CD4-positive, CD25-positive, alpha-beta regulatory T cell (primary cell): ENCODE measurements at places on chromosomes 11 and 22. TPM values are rescaled to one million over a fixed set of nuclear protein-coding genes. Genes with fewer than 3 reads are reported as not detected.

DNA sequence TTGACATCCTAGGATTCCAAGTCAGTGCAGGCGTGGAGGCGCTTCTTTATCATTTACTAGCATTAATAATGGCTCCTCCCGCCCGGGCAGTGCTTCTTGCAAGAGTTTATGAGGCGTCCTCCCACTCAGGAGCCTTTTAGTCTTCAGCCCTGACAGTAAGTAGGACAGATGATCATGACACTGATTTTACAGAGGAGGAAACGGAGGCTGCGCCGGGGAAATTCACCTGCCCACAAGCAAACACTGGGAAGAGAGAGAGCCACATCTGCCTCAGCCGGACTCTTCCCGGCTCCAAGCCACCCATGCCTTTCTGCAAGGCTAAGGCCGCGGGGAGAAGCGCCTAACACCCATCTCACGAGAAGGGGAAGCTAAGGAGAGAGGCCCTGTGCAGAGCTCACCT is 35.9 kb downstream of the KIAA0930 start:
- no peak for DNase-seq
- no peak overlapping the region for H3K27ac ChIP-seq

- H3K4me3 ChIP-seq: no peak overlapping the region
- no peaks in the 10 kb centered on the region for H3K36me3 ChIP-seq
- H3K27me3 ChIP-seq: no peaks in the 10 kb centered on the region
- no peak for DNase-seq
- no peaks in the 10 kb centered on the region for H3K4me1 ChIP-seq
- H3K27ac ChIP-seq: no peak overlapping the region
Observed at GRCh38 chr11:8127447-8127846, 41.4 kb downstream of the RIC3 start.

GRCh38 chr11:27228232-27228905 is 134.6 kb downstream of the CCDC34 start:
- no peaks in the 10 kb centered on the region for H3K4me1 ChIP-seq
- no peaks in the 10 kb centered on the region for H3K27me3 ChIP-seq
- H3K4me3 ChIP-seq: no peak overlapping the region
- no peak overlapping the region for H3K27ac ChIP-seq

GRCh38 chr22:35930933-35931332 is 97.7 kb downstream of the RBFOX2 start:
- no peaks in the 10 kb centered on the region for H3K36me3 ChIP-seq
- no peaks in the 10 kb centered on the region for H3K4me1 ChIP-seq
- H3K4me3 ChIP-seq: no peak overlapping the region
- no peak overlapping the region for H3K27ac ChIP-seq

- peaks cover 3% of the 10 kb centered on the region for H3K27me3 ChIP-seq
- peaks cover 20% of the 10 kb centered on the region for H3K4me1 ChIP-seq
- H3K4me3 ChIP-seq: no peak overlapping the region
Observed at GRCh38 chr11:121328967-121329679, 36.6 kb downstream of the SC5D start.

DNA sequence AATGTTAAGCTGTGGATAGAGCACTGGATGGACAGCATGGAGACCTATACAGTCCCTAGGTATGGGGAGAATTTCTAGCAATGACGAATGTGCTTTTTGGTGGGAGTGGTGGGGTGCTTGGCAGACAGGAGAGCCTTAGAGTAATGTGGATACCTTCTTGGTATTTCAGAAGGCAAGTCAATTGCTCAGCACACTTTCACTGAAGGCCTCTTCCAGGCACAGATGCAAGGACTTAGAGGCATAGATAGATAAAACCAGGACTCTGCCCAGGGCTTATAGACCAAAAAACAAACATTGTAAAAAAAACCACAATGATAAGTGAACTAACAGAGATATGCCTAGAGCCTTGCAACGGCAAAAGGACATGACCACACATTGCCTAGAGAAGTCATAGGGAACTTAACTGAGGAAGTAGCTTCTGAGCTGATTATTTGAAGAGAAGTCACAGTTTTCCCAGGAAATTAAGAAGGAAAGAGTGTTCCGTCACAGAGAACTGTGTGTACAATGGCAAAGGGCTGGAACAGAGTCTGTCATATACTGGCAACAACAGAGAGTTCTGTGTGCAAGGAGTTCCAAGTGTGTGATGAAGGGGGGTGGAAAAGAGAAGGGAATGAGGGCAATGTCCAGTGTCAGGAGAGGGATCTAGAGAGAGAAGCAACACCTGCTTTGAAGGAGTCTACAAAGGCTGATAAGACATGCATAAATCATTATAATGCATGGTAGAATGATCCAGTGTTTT is 65.9 kb upstream of the PICALM start:
- no peak overlapping the region for H3K4me3 ChIP-seq
- H3K4me1 ChIP-seq: peaks cover 18% of the 10 kb centered on the region
- DNase-seq: no peak
- no peaks in the 10 kb centered on the region for H3K36me3 ChIP-seq
- no peaks in the 10 kb centered on the region for H3K27me3 ChIP-seq
- H3K27ac ChIP-seq: no peak overlapping the region

GRCh38 chr11:109088086-109088485 is 333.9 kb upstream of the C11orf87 start:
- H3K4me3 ChIP-seq: no peak overlapping the region
- DNase-seq: no peak
- H3K4me1 ChIP-seq: no peaks in the 10 kb centered on the region
- no peaks in the 10 kb centered on the region for H3K27me3 ChIP-seq
- no peaks in the 10 kb centered on the region for H3K36me3 ChIP-seq

DNA sequence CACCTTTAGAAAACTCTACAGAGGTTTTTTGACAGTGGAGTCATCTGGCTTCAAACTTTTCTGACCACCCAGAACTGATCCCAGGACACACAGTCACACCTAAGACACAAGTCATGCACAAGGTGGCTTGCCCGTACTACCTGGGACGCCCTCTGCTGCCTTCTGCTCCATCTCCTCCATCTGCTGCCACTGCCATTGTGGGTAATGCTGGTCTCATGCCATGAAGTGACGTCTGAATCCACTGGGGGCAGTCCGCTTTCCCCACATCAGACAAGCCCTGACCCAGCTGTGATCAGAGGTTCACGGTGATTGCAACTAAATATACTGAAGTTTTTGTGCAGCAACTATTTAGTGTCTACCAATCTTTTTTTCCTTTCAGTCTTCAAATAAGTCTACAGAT is 5.4 kb upstream of the NDUFS8 start:
- H3K27me3 ChIP-seq: no peaks in the 10 kb centered on the region
- H3K27ac ChIP-seq: no peak overlapping the region
- no peaks in the 10 kb centered on the region for H3K36me3 ChIP-seq
- DNase-seq: no peak
- H3K4me3 ChIP-seq: no peak overlapping the region

The EXPH5 gene
- polyA plus RNA-seq: 0.57 TPM

The NELL1 gene
- not detected for polyA plus RNA-seq

The SLC25A18 gene
- not detected for polyA plus RNA-seq
